ENCODE measurements at places on chromosomes 7 and 10.

- no peak for DNase-seq
Observed at GRCh38 chr7:99447943-99448342, 9.2 kb downstream of the CPSF4 start.

DNA sequence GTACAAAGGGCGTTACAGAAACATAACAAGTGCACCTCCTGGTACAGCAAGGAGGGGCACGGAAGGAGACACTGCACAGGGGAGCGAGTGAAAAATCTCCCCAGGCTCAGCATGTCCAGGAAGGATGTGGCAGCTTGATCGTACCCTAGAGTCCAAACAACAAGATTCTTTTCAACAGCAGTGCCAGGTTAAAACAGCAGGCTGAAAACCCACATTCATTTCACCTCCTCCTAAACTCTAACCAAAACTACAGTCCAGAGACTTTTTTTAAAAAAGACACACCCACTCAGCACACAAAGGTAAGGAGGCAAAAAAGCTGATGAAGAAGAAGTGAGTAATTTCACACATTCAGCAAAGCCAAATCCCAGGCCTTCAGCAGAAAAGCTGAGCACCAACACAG, 138.8 kb downstream of the SFMBT2 start:
- no peak for DNase-seq

DNA sequence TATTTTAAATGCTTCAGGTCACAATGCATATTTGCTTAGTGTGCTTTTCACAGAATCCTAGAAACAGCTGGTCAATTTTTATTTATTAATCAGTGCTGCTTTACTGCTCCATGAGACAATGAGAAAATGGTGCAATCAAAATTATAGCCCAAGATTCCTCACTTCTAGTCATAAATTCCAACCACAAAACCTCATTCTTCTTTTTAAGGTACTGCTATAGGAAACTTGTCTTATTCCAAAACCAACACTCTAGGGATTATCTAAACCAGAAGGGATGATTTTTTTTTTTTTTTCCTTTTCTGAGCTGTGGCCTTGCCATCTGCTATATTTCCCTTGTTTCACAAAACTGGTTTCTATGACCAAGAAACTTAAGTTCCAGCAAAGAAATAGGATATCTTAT, 64.0 kb upstream of the SEMA3A start:
- peak; percentile 56 for DNase-seq

GRCh38 chr10:98967601-98968000, 268.1 kb downstream of the HPSE2 start:
- DNase-seq, result no peak

DNA sequence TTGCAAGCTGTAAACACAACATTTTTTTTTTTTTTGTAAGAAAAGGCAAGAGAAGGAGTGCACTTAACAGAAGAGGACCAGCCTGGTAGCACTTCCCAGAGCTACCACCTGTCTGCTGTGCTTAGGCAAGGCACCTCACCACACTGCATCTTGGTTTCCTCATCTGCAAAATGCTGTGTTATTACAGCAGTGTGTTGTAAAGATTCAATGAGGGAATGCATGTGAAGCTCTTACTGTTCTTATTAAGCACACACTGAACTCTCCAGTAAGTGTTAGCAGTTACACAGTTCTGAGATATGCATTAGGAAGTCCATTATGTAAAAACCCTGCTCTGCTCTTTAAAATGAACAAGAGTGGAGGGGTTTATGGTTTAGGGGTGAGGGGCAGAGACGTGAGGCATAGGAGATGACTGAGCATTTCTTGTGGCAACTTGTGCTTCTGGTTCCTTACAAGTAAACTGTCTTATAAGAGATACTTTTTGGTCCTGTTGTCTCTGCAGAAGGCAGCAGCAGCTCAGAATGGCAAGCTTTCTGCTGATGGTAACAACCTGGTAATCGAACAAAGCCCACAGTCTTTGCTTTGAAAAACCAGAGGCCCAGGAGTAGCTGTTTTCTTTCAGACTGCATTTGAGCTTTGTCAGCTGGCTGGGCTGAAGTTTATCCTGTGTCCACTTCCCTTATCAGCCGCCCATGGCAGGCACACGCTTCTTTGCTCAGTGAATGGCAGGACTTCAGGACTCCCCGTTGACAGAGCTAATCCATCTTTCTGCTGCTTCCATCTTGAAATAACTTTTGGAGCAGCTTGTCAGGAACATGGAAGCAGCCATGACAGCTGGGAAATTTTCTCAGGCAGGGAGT, 98.8 kb upstream of the BMPER start:
- DNase-seq, result no peak

GRCh38 chr10:112816033-112816430, 134.0 kb upstream of the TCF7L2 start:
- DNase-seq, result no peak

DNA sequence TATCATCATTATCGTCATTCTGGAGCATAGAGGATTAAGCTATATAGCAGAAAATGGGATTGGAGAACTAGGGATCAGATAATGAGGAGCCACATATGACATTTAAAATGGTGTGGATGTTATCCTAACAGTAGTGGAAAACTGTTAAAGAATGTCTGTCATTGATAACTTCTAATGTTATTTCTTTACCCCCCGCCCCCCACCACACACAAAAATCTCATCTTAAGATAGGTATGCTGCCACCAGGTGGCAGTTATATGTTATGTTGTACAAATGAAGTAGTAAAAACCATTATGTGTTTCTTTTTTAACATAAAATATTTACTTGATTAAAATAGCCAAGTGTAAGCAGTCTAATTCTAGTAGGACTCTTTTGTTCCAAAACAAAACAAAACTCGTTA, 13.0 kb downstream of the AKAP9 start:
- DNase-seq, result peak; percentile 34

GRCh38 chr7:158499082-158499455, 88.6 kb downstream of the PTPRN2 start:
- no peak for DNase-seq

GRCh38 chr10:5530412-5530806, 5.6 kb downstream of the CALML3 start:
- no peak for DNase-seq

- peak; percentile 88 for DNase-seq
Observed at GRCh38 chr7:28020302-28020940, 160.2 kb downstream of the JAZF1 start.

- DNase-seq, result no peak
Observed at GRCh38 chr7:12926206-12926605, 238.8 kb downstream of the ARL4A start.

- DNase-seq, result peak; percentile 10
Observed at GRCh38 chr10:53315709-53316108, 543.1 kb upstream of the MBL2 start.

- DNase-seq, result peak; percentile 22
Observed at GRCh38 chr7:143042159-143042789, 9.9 kb upstream of the OR6V1 start.

DNA sequence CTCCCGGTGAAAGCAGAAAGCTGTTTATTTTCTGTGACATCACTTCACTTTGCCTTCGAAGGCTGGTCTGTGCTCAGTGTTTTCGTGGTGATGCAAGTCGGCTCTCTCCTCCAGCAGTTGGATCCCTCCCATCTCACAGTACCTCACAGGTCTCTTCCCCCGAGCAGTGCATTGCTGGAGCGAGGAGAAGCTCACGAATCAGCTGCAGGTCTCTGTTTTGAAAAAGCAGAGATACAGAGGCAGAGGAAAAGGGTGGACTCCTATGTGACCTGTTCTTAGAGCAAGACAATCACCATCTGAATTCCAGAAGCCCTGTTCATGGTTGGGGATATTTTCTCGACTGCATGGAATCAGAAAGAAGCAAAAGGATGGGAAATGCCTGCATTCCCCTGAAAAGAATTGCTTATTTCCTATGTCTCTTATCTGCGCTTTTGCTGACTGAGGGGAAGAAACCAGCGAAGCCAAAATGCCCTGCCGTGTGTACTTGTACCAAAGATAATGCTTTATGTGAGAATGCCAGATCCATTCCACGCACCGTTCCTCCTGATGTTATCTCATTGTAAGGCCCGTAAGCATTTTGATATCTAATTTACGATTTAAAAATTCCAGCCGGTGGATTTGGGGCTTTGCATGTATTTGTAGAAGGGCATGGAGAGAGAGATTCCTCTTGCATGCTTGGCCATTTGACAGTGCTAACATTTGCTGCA, at the start of gene LGI1:
LGI1 (plus strand) TSS at position 136 of the 707 bp plus-strand sequence; CDS start at position 345, 209 bp downstream.
- no peak for DNase-seq

All from myocyte (in vitro differentiated cells).